Mesendoderm (in vitro differentiated cells): ENCODE measurements at places on chromosomes 11 and 22.

DNA sequence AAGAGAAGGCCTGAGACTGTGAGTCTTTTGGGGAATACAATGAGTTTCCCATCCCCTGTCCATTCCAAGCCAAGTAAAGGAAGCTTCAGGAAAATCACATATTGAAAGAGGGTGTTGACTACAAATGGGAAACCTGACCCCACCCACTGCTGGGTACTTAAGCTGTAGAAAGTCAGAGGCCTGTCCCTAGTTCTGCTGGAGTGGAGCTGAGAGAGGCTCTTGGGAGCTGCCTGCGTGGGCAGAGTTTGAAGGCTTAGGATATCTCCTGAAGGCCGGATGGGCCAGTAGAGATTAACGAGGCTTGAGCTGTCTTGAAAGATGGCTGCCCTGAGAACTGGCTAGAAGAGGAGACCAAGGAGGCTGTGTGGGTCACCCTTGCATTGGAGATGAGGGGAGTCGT lies 176.2 kb upstream of the NECTIN1 start:
- DNase-seq = no peak

DNA sequence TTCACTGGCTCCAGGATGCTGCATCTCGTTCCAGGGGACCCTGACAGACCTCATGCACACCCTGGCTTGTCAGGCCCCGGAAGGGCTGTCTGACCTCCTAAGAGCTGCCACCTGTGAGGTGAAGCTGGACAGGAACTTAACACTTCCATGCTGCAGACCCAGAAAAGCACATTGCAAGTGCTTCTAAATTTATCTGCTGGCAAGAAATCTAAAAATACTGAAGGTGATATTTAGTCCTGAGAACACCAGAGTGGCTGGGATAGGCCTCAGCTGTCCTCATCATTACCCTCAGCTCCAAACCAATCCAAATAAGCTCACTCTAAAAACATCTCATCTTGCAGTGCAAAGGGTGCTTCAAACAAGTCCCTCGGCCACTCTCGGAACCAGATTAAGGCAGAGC lies 46.7 kb downstream of the ABTB2 start:
- no peak for DNase-seq

DNA sequence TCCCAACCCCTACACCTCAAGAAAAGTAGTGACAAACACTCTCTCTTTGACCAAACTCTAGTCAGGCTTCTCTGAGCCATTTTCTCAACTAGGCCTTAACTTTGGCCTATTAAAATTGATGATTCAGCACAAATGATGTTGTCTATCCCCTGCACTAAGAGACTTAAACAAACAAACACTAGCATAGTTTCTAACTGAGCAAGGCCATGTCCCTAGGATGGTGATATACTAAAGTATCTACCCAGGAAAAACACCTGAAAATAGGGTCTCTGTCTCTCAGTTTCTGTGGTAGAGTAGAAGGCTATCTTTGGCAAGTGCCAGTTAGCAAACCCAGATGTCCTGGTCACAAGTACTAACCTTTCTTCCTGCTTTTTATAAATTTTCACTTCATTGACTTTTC lies 219.7 kb upstream of the ANO3 start:
- no peak for DNase-seq

DNA sequence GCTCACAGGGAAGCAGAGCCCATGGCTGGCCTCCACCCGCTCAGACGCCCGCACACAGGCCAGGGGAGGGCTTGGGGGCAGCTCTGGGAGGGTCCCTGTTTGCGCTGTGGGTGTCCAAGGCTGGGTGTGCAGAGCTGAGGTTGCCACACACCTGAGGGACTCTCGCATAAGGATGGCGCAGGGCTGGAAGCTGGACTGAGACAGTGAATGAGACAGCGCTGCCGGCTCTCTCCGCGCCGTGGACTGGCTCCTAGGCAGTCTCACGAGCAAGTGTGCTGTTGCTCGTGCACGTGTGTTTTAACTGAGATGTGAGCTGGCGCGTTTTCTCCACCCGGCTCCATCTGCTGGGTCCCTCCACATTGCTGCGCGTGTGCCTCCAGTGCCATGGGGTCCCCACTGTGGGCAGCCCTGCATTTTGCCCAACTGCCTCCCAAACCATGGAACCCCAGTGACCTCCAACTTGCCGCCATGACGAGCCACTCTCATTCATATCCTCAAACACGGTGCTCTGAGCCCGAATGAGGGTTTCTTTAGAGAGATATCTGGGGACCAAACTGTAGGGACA lies 4.2 kb upstream of the BID start:
- DNase-seq = no peak

- no peak for DNase-seq
Observed at GRCh38 chr11:110339456-110340250, 43.2 kb upstream of the RDX start.

DNA sequence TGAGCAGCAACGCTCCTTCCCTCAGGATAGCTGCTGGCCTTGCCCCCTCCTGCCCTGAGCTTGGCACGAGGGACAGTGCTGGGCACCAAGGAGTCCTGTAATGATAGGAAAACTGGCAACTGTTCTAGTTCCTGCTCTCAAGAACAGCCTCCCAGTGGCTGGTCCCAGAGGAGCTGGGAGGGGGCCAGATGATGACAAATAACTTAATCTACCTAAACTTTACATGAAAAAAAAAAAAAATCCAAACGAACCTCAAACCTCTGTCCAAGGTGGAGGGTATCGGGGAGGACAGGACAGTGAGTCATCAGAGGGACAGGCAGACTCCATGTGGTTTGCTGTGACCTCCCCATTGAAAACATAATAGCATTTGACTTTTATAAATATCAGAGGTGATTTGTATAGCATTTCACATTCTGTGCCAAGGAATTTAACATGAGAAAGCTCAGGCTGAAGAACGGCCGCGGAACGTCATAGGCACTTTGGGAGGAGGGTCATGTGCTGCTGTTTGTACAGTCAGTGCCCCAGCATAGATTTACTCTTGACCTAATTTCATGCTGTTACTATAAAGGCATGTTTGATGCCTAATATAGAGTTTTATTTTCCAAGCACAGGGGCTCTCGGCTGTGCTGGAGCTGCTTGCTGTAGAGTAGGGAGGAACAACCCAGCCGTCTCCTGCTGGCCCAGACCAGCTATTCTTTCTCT lies 98.2 kb upstream of the NNMT start:
- DNase-seq = no peak

- DNase-seq = no peak
Observed at GRCh38 chr11:22458161-22458560, 120.0 kb downstream of the SLC17A6 start.

DNA sequence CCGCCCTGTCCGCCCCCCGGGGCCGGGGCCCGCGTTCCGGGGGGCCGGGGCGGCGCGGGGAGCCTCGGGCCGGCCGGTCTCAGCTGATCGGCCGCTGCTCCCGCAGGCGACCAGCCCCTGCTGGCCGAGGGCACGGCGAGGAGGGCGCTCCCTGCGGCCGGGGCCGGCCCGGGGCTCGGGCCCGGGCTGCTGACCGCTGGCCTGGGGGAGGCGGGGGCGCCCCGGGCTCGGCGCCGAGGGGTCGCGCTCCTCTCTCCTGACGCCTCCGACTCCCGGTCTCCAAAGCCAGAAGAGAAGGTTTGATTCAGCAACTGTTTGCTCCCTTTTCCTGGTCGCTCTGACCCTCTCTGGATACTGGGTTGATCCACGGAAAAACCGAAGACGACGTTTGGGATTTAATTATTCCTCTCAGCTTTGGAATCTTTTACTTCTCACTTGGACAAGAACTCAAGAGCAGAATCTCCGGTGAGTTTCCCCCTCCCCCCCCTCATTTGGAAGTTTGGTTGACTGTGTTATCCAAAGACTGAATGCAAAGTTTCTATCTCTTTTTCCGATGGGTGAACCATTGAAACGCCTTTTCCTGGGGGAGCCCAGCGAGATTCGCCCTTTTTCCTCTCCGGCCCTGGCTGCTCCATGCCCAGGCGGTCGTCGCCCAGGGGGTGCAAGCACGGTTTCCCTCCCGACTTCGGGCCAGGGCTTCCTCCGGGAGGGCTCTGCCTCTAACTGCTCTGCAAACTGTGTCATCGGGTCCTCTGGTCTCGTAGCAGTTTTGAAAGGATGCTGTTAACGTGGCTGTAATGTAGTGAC lies 725 bp downstream of the KDM2A start:
- peak; percentile 41 for DNase-seq

DNA sequence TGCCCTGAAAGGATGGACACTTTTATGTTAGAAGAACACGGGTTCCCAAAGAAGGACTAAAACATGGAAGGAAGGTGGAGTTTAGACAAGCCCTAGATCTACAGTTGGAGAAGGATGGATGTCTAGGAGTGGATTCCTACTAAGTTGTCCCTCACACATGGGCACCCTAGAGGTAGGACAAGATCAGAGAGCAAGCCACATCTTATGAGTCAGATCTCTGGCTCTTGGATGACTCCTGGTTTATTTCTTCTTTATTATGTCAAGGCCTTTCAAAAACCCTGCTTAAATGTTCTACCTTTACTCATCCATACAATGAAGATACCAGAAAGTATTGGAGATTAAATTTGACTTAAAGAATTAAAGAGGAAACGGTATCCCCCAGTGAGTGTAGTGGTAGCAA lies 34.4 kb downstream of the PRCP start:
- DNase-seq = no peak

GRCh38 chr22:43317239-43317638 lies 25.9 kb downstream of the SCUBE1 start:
- peak; percentile 71 for DNase-seq

- no peak for DNase-seq
Observed at GRCh38 chr22:21449531-21450319, 17.5 kb upstream of the TMEM191C start.
